ENCODE measurements at places on chromosomes 3 and 15. TPM values are rescaled to one million over a fixed set of nuclear protein-coding genes. Genes with fewer than 3 reads are reported as not detected.

DNA sequence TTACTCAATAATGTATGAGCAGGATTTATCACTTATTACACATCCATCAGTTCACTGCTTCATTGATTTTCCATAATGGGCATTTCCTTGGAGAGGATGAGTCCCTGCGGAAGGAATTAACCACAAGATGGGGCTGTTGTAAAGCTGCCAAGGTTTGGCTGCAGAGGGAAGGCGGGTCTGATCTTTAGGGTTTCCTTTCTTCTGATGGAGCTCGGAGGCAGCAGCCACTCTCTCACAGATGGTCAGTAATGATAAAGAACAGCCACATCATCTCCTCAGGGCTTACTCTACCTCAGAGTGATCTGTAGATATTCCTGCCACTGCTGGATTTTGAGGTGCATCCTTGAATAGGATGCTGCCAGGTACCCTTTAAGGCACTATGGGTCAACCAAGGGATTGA lies 115.2 kb downstream of the USP13 start:
- H3K27ac ChIP-seq, result no peak overlapping the region
- H3K4me1 ChIP-seq, result peaks cover 6% of the 10 kb centered on the region
- no peak overlapping the region for H3K4me3 ChIP-seq
- no peaks in the 10 kb centered on the region for H3K27me3 ChIP-seq
- peak; percentile 83 for DNase-seq

Gene RYR3
- total RNA-seq, result not detected

Gene LYZL4
- total RNA-seq, result not detected

- no peak overlapping the region for H3K27ac ChIP-seq
- H3K27me3 ChIP-seq, result no peaks in the 10 kb centered on the region
- DNase-seq, result peak; percentile 66
- H3K4me1 ChIP-seq, result no peaks in the 10 kb centered on the region
These were observed 19.4 kb downstream of the VILL start for GRCh38 chr3:38009807-38010591.

GRCh38 chr15:66251790-66252684 lies 1.5 kb downstream of the MEGF11 start:
- H3K27ac ChIP-seq, result no peak overlapping the region
- peaks cover 13% of the 10 kb centered on the region for H3K4me1 ChIP-seq
- peaks cover 82% of the 10 kb centered on the region for H3K27me3 ChIP-seq
- DNase-seq, result peak; percentile 97
- peak overlapping the region; percentile 66 for H3K4me3 ChIP-seq

GRCh38 chr15:89576417-89576773 lies 1.1 kb downstream of the TICRR start:
- H3K4me3 ChIP-seq, result peak overlapping the region; percentile 96
- H3K36me3 ChIP-seq, result no peaks in the 10 kb centered on the region
- H3K27me3 ChIP-seq, result peaks cover 8% of the 10 kb centered on the region
- no peak for DNase-seq
- peaks cover 28% of the 10 kb centered on the region for H3K4me1 ChIP-seq

Gene SOX2
- not detected for total RNA-seq

Gene FBXL2
- 23.6 TPM for total RNA-seq

- peak; percentile 29 for DNase-seq
- no peak overlapping the region for H3K4me3 ChIP-seq
- H3K4me1 ChIP-seq, result no peaks in the 10 kb centered on the region
- no peak overlapping the region for H3K27ac ChIP-seq
These were observed 14.4 kb downstream of the ABHD17C start for GRCh38 chr15:80709542-80709941.

GRCh38 chr3:48504051-48504946 lies at the start of gene SHISA5:
TSS of gene SHISA5 (minus strand) at chr3:48504174. CDS start at chr3:48504094, 80 bp downstream.
- peaks cover 9% of the 10 kb centered on the region for H3K36me3 ChIP-seq
- H3K4me1 ChIP-seq, result peaks cover 25% of the 10 kb centered on the region
- H3K4me3 ChIP-seq, result peak within 1 kb of the TSS; percentile 88
- H3K27me3 ChIP-seq, result no peaks in the 10 kb centered on the region
- H3K27ac ChIP-seq, result peak within 1 kb of the TSS; percentile 53
- peak; percentile 92 for DNase-seq

DNA sequence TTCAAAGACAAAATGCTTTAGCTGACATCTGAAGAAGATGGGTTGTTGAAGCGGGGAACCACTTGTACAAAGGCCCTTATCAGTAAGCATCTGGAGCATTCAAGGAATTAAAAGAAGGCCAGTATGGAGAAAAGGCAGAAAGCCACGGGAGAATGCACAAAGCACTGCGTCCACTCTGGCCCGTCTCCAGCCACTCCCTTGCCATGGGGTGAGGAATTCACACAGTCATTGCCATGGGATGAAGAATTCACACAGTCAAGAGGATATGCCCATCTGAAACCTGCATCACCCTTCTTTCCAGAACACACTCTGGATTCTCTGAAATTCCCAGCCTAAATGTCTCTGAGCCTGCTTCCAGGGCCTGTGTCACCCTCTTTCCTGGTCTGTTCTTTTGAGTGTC lies 26.7 kb upstream of the STAG1 start:
- H3K4me3 ChIP-seq, result no peak overlapping the region
- peaks cover 4% of the 10 kb centered on the region for H3K4me1 ChIP-seq
- no peaks in the 10 kb centered on the region for H3K27me3 ChIP-seq
- DNase-seq, result no peak
- H3K27ac ChIP-seq, result no peak overlapping the region
- no peaks in the 10 kb centered on the region for H3K36me3 ChIP-seq

DNA sequence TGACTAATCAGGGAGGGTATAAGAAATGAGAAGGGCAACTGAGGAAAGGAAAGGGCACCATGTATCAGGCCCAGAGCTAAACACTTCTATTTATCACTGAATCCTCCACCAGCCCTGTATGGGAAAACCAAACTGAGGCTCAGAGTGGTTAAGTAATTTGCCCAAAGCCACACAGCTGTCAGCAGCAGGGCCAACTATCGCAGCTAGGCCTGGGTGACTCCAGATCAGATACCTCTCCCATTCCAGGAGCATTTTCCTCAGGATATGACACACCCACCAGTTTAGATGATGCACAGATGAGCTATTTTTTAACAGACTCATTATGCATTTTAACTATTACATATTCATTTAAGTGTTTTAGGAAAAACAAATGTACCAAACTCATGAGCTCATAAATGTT lies 14.5 kb downstream of the NUP210 start:
- no peak overlapping the region for H3K4me3 ChIP-seq
- H3K27ac ChIP-seq, result no peak overlapping the region
- no peak for DNase-seq
- no peaks in the 10 kb centered on the region for H3K36me3 ChIP-seq
- H3K4me1 ChIP-seq, result no peaks in the 10 kb centered on the region

- no peaks in the 10 kb centered on the region for H3K27me3 ChIP-seq
- peak overlapping the region; percentile 38 for H3K27ac ChIP-seq
- peaks cover 15% of the 10 kb centered on the region for H3K4me1 ChIP-seq
- peak overlapping the region; percentile 53 for H3K4me3 ChIP-seq
- DNase-seq, result peak; percentile 6
These were observed 991.2 kb downstream of the TUSC7 start for GRCh38 chr3:117700573-117701360.

GRCh38 chr3:133069556-133070286 lies 31.5 kb downstream of the TMEM108 start:
- no peaks in the 10 kb centered on the region for H3K27me3 ChIP-seq
- H3K4me1 ChIP-seq, result no peaks in the 10 kb centered on the region
- no peak overlapping the region for H3K4me3 ChIP-seq
- no peak overlapping the region for H3K27ac ChIP-seq
- DNase-seq, result no peak

Gene CCR8
- not detected for total RNA-seq

Gene SLCO3A1
- 5.3 TPM for total RNA-seq

DNA sequence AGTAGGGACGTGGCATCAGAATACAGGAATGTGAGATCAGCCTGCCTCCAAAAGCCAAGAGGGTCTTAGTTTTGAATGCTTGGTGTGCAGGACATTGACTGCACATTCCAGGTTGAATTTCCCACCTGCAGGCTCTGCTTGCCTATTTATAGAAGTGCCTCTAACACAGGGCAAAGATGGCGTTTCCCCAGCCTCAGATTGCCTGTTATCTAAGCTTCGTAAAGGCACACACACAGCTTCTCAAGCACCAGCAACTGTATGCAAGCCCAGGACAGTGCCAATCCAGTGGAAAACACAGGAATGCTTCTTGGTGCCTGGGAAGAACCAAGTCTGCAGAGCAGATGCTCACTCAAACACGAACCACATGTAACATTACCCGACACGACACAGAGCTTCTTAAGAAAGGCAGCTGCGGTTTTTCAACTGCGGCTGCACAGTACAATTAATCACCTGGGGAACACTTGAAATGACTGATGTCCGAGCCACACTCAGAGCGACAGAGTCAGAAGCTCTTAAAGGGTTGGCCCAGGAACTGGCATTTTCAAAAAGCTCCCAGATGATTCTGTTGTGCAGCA lies 90.0 kb upstream of the ANKRD34C start:
- no peak overlapping the region for H3K4me3 ChIP-seq
- DNase-seq, result no peak
- no peak overlapping the region for H3K27ac ChIP-seq
- no peaks in the 10 kb centered on the region for H3K4me1 ChIP-seq
- H3K27me3 ChIP-seq, result peaks cover 28% of the 10 kb centered on the region

DNA sequence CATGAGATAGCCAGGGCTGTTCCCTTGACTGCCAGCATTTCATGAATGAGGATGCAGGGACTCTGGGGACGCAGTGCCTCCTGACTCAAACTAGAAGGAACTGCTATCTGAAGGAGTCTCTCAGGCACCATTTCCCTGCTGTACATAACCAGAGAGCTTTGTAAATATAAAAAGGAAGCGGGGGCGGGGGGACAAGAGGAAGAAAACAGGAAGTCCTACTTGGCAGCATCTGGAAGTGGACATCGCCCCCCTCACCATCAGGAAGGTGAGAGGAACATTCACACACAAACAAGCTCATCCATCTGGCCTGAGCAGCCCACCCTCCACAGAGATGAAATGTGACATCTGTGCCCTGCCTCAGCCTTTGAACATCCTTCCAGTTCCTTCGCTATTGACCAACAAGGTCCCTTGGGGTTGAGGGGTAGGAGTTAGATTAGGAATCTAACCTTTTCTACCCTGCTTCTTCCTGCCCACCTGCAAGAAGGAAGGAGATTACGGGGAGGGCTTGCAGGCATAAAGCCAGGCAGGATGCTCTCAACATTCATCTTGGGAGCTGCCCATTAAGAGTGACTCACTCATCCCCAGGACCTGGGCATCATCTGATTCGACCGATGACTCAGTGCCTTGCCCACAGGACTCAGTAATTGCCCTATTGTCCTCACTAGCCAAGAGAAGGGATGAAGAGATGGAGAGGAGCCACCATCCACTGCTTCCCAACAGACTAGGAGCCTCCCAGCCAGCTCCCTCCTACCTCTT lies 31.9 kb downstream of the SH3BP5 start:
- peaks cover 24% of the 10 kb centered on the region for H3K36me3 ChIP-seq
- no peak overlapping the region for H3K4me3 ChIP-seq
- H3K27me3 ChIP-seq, result no peaks in the 10 kb centered on the region
- DNase-seq, result peak; percentile 93

Gene SLC2A2
- total RNA-seq, result not detected
